GM19239 (cell line): ENCODE measurements at places on chromosomes 1 and 21.

DNA sequence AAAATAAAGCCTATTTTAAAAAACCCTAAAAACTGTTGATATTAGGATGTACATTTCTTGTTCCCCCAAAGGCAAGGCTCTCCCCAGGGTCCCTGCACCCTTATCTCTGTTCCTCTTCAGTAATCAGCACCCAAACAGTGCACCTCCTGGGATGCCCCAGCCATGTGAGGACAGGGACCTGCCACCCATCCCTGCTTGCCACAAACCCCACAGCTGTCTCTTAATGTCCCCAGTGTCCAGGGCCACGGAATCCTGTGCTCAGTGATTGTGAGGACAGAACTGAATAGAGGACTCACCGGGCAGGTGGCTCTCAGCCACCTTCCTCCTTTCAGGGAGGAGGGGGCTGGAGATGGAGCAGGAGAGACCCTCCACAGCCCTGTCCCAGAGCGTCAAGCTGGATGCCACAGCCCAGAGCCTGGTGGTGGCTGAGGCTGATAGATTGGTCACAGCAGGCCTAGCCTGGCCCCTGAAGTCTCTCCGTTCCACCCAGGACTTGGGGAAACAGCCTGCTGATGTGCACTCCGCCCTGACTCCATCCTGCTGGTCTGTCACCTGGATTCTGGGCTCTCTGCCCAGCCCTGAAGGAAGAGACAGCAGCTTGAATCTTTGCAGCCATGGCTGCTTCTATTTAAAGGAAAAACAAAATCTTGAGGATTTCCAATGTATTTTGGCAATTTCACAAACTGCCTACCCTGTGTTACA is 23.1 kb downstream of the RNF187 start:
- DNase-seq = no peak

- no peak for DNase-seq
These were observed 286.9 kb downstream of the KIF26B start for GRCh38 chr1:245441689-245442088.

DNA sequence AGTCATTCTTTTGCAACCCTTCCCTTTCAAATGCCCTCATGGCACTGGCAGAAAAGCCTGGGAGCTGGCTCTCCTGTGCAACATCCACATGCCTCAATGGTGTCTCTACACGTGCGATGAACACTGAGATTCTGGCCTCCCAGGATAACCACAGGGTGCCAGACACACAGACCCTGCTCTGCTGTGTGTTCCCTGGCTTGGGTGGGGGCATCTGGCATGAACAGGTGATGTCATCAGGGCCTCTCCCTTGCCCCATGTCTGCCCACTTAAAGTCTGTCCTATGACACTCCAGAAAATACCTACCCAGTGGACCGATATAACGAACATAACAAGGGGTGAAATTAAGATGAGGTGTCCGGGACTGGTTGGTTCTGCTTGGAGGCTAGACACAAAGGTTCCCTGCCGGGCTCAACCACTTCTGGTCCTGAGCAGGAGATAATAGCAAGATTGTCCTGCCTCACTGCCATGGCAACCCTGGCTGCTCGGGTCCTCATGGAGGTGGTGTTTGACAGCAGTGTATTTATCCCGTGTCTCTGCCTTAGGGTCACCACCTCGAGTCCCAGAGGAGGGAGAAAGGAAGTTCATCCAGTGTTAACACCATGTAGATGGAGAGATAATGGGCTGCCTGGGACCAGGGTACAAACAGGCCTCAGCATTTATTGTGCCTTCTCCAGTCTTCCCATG is 19.3 kb downstream of the INSRR start:
- DNase-seq = no peak

DNA sequence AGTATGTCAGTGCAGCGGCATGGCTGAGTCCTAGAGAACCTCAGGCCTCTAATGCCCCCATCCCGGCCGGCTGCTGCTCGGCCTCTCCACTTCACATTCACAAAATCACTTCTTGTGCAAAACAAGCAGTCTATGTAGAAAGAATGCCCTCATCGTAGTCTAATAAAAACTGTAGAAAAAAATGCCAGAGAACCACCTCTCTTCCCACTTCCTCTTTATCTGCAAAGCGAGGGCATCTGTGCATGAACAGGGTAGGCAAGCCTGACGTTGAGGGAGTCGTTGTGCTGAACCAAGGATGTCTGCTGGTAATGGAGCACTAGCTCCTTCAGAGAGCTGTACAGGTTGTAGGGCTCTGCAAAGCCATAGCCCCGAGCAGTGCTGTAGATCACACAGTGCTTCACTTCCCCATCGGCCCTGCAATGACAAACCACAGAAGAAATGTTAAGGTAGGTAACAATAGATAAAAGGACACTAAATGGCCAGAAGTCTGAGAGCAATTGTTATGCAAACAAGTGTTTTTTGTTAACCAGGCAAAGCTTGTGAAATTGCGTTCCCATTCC is 88.9 kb downstream of the PIK3R3 start:
- DNase-seq = peak; percentile 52
